ENCODE measurements at places on chromosomes 3 and 15.

GRCh38 chr15:65388306-65389080 lies 10.7 kb upstream of the IGDCC3 start:
- no peak for DNase-seq

DNA sequence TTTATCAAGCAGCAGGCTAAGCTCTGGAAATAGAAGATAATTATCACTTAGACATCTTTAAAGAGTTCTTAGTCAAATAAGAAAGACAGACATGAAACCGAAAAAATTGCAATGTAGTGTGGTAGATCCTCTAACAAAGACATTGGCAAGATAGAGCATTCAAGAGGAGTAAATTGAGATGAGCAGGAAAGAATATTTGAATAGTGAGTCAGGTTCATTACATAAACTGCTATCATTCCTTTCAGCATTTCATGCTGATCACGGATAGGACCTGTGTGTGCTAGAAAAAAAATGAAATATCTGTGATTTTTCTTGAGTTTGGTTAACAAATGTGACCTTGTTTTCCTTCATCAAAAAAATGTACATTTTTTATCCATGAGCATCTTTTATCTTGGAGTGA lies 460.9 kb downstream of the OTOL1 start:
- no peak for DNase-seq

DNA sequence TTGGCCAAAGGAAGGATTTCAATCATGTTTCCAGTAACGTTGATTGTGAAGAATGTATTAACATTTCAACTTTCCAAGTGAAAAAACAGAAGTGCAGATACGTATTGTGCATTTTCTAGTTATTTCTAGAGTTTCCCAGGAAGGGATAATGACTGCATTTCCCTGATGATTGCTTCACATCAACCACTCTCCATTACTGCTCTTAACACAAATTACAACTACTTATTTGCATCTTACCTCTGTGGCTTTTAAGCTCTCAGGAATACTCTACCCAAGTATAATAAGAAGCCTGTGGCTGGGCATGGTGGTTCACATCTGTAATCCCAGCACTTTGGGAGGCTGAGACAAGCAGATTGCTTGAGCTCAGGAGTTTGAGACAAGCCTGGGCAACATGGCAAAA lies 582.5 kb downstream of the ZNF385D start:
- no peak for DNase-seq

DNA sequence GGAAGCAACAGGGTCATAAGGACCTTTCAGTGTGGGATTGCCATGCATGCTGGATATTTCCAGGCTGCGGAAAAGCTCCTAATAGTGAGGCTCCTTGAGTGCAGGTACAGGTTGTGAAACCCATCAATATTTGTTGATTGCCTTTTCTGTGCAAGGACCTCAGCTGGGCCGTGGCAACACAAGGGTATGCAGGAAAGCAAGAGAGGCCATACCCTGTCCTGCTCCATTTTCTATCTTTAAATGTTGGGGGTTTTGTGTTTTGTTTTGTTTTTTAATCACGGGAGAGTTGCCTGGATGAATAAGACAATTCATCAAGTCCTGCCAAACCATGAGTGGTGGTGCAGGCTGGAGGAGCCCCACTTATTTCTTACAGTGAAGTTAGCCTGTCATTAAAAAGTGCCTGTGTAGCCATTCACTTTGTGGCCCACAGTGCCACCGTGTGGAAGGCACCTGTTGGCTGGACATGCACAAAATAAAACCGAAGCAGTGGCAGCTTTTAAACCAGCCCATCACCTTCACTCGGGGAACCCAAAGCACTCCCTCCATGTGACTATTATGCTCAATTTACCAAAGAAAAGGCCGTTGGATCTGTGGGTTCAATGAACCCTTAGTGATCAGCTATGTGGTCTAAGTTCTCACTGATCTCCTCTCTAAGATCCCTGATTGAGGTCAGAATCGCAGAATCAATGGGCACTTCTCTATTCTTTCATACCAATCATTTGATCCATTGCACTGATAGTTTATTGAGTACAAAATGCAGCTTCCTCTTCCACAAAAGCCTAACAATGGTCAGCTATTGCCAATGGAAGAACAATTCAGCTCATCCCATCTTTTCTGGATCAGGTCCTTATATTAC lies 42.2 kb downstream of the CLDN18 start:
- no peak for DNase-seq

DNA sequence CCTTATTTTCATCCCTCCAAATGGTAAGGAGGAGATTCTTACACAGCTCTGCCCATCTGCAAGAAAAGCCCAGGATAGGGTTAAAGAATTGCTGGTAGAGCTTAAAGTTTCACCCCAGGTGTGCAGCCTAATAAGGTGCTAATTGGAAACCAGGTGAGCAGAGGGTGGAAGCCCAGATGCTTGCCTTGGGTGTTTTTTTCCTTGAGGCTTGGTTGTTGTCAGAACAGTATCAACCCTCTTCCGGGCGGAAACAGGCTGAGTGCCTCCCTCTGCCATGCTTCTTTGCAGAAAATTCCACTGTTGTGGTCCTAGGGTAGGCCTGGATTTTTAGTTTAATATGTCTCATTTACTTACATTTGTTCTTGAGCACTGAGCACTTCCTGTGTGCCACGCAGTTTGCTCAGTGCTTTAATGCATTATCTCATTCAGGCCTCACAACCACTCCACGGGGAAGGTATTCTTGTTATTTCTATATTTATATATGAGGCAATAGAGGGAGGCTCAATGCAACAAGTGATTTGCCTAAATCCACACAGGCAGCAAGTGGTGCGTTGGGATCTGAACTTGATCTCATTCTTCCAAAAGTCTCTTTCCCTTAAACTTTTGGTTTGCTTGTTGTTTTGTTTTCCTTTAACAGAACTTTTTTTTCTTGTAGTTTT lies 115.0 kb upstream of the LRIG1 start:
- no peak for DNase-seq

- no peak for DNase-seq
Measured at GRCh38 chr15:101542306-101543025, 53.0 kb upstream of the PCSK6 start.

DNA sequence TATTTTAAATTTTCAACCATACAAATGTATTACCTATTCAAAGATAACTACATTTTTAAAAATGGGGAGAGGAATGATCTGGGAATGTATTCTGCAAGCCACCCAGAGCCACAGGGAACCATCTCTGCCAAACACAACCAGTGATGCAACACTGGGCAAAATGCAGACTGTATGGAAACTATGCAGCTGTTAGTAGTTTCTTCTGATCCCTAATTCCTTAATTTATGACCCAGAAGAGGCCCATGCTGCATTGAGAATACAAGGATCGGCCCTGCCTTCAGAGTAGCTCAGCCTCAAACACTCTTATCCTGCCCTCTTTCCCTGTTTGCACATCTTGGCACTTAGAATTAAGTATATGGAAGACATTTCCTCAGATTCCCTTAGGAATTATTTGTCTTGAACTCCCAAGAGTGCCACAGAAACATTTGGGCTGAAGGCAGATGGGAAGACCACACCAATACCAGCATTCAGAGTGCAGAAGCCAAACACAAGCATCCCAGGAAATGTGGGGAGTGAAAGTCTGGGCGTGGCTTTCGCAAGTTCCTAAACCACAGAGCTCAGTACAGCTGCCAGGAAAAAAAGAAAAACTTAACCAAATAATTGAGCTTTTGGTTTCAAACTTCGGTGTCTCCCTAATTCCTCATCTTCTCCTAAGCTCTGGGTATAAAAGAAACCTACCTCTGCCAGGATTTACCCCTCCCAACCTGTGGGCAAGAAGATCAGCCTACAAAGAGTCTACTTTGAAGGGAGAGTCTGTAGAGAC lies 5.3 kb downstream of the SNUPN start:
- DNase-seq = no peak

DNA sequence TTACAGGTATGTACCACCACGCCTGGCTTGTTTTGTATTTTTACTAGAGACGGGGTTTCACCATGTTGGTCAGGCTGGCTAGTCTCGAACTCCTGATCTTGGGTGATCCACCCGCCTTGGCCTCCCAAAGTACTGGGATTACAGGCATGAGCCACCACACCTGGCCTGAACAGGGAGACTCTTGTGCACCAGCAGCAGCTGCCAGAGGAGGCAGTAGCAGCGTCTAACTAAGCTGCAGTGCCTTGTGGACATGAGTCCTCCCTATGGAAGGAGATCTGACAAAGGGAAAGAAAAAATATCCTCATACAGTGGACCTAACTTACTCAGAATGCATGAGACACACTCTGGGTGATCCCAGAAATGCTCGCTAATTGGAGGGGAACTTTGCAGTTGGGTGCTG lies 36.8 kb upstream of the NEO1 start:
- DNase-seq = no peak

DNA sequence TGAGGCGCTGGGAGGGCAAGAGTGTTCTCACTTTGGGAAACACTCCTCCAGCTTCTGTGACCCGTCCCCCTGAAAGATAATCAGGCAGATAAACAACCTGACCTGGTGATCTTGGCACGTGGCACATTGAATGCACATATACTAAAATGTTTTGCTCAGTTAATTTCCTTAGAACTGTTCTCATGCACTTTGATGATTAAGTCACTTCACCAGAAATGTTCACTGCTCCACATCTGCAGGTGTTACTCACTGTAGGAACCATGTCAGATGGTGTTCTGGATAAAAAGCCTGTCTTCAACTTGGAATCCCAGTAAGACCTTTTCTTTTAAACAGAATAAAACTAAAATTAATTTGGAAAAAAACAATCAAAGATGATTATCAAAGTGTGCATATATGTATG lies 24.6 kb upstream of the NIPA2 start:
- DNase-seq = no peak

GRCh38 chr3:112002096-112002971 lies 3.6 kb downstream of the TAGLN3 start:
- DNase-seq = no peak

- no peak for DNase-seq
Measured at GRCh38 chr3:58350627-58351013, 17.9 kb downstream of the PXK start.

DNA sequence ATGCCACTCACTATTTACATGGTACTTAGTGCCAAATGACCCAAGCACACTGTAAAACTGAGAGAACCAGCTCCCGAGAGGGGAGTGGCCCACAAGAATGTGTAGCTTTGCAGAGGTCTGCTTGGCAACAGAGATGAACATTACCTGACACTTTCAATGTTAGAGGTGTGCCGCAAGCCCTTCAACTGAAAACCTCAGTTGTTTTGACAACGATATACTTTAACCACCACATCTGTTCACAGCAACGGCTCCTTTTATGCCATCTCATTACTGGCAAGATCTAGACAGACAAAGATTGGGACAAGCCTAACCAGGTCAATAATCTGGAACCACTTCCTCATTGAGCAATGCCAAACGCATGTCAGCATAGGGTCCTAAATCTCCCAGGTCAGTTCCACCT lies 23.7 kb downstream of the NEK10 start:
- DNase-seq = no peak

- DNase-seq = no peak
Measured at GRCh38 chr3:161471211-161471610, 25.4 kb upstream of the OTOL1 start.

GRCh38 chr15:58070801-58071418 lies 5.4 kb upstream of the ALDH1A2 start:
- peak; percentile 29 for DNase-seq

DNA sequence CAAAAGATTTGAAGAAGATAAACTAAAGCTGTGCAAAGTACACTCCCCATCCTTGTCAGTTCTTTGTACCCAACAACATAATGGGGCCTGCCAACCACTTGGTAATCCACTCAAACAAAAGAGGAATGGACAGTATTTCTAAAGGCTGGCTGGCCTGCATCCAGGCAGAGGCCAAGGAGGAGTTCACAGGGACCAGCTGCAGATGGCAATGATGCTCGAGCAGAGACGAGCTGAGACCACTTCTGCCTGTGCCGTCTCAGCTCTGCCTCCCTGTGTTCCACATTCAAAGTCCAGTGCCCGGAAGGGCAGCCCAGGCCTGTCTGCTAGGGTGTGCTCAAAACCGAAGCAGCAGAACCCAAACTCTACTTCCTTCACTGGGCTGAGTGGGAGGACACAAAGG lies 14.3 kb downstream of the CXCR6 start:
- DNase-seq = no peak

DNA sequence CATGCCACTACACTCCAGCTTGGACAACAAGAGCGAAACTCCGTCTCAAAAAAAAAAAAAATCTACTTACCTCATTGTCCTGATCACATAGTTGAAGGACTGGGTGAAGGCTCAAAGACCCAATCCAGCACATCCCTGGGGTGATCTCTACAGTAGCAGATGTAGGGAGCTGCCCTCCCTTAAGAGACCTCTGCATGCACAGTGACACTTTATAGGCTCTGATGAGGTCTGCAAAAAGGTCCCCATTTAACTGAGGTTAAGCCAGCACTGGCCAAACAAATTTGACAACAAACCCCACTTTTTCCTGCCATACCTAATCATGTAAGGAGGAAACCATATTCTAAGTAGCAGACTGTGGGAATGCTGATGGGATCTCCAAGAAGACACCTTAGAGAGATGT lies 31.1 kb upstream of the SPATA12 start:
- DNase-seq = no peak

DNA sequence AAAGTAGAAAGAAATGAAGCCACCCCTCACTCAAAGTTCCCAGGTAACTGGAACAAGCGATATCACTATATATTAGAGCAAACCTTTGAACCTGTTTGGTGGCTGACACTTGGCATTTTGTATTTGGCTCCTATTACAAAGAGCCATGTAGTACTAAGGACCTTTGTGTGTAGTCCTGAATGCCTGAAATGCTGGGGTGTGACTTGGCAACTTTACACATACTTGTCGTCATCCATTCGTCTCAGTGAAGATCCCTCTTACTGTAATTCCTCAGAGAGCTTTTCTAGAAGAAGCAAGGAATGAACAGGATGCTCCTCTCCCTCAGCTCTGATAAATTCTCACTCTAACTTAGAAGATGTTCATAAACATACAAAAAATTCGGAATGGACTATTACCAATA lies 216.1 kb upstream of the CDIN1 start:
- no peak for DNase-seq

DNA sequence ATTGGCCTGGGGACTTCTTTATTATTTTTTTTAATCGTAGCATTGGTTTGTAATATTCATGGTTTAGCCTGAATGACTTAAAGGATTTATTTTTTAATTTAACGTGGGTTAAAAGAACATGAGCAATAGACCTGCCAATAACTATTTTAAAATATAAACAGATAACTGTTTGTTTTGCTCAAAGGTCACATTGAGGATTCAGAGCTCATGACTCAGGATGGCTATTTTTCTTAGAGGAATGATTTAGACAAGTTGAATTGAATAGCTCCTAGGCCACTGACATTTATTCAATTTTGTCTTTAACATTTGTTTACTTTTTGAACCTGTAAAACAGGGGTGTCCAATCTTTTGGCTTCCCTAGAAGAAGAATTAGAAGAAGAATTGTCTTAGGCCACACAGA lies 68.5 kb downstream of the ITPR1 start:
- DNase-seq = no peak

DNA sequence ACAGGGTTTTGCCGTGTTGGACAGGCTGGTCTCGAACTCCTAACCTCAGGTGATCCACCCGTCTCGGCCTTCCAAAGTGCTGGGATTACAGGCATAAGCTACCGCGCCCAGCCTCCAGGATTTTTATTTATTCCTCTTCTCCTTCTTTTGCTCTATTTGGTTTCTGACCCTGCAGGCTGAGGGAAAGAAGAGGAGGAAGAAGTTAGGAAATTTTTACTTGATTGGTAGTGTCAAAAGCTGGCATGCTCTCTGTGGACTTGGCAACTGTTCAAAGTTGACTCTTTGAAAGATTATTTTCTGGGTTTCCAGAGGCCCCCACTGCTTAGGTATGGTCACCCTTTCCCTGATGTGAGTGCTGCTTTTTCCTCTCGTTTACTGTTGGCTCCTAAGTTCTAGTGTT lies 372.2 kb downstream of the DIPK2A start:
- no peak for DNase-seq

GRCh38 chr3:30775040-30775439 lies 119.4 kb downstream of the GADL1 start:
- DNase-seq = no peak

Data from stimulated activated CD4-positive, alpha-beta T cell treated with anti-CD3 and anti-CD28 coated beads, TNF-alpha, amount 100 ng/mL, for 1 hour (primary cell).